GM19239 (cell line): ENCODE measurements at places on chromosomes 4 and X.

GRCh38 chrX:128518508-128518907, 466.3 kb upstream of the ACTRT1 start:
- no peak for DNase-seq

DNA sequence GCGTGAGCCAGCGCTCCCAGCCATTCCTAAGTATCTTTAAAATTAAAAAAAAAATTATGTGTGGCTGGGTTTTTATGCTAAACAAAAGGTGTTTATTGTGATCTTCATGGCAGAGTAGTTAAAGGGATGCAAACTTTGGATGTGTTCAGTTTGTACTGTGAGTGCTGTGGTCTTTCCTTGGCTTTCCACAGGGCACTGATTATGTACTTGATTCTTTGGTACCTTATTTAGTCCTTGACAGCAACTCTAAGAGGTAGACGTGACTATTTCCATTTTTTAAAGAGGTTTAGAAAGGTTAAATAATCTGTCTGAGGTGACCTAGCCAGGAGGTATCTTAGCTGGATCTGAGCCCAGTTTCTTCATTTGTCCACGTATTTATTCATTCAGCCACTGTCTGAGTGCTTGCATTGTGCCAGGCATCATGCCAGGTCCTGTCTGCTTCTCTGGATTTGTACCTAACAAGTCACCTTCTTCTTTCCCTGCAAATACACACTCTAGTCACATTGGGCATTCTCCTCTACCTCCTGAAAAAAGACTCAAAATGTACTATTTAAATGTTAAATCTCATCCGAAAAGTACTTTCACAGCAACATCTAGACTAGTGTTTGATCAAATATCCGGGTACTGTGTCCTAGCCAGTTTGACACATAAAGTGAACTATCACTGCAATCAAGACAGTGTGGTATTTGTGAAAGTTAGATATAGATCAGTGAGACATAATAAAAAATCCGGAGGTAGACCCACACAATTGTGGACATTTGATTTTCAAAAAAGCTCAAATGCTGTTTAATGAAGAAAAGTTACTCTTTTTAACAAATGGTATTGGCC, 31.5 kb downstream of the WWC2 start:
- no peak for DNase-seq

- DNase-seq: no peak
Measured at GRCh38 chr4:1939664-1940509, 68.7 kb downstream of the NSD2 start.

GRCh38 chr4:139528377-139529005, 27.5 kb downstream of the SETD7 start:
- no peak for DNase-seq

GRCh38 chr4:6695660-6696610, 2.3 kb downstream of the S100P start:
- no peak for DNase-seq

DNA sequence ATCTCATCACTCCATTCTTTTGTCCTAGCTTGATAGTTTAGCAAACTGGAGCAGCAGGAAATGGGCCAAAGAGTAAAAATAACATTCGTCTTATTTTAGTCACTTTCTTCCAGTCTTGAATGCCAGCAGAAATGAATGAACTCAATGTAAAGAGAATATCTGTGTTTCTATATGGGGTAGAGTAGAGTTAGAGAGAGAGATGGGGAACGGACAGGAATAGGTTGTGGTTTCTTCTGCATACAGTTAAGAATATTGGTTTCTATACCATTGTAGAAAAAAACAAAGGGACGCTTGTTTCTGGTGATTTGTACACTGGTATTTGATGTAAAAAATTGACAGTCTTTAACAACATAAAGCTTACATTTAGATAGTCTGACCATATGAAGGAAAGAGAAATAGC, 8.9 kb downstream of the GPR174 start:
- no peak for DNase-seq

GRCh38 chrX:148593146-148593545, 92.7 kb downstream of the AFF2 start:
- no peak for DNase-seq

- DNase-seq: no peak
Measured at GRCh38 chr4:143380629-143381028, 44.0 kb downstream of the GAB1 start.

- DNase-seq: no peak
Measured at GRCh38 chrX:143466130-143466529, 51.1 kb downstream of the SPANXN3 start.

GRCh38 chr4:1967512-1968149, 41.1 kb downstream of the NELFA start:
- no peak for DNase-seq

DNA sequence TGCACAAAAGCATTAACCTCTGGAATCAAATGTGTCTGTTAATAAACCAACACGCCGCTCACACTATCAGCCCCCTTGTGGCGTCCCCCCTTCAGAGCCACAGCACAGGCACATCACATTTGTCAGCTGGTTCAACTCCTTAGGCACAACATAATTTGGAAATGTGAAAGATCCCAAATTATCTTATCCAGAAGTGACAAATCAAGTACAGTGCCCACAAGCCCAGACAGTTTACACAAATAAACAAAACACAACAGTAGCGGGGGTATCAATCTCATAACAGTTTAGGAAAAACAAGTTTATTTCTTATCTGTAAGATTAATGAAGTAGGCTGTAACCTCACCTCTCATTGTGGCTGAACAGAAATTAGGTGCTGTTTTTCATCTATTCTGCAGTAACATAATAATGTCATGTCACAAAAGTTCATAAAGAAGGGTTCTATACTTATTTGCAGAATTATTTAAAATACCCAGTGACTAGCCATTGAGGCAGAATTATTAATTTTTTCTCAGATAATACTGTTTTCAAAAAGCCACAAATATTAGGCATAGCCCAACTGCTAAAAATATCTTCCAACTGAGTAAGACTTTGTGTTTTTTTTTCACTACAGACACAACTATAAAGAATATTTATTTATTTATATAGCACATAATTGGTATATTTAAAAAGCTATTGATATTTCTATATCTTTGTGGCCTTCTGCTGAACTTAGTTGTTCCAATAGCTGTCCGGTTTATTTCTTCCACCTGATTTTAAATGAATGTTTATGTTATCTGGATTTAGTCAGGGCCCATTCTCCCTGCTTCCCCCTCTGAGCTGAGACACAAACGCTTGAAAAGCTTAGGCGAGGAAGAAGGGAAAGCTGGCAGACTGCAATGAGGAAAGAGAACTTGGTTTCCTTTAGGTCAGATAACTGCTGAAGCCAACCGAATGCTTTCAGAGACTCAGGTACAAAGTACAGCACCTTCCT, 214.7 kb downstream of the QDPR start:
- no peak for DNase-seq

DNA sequence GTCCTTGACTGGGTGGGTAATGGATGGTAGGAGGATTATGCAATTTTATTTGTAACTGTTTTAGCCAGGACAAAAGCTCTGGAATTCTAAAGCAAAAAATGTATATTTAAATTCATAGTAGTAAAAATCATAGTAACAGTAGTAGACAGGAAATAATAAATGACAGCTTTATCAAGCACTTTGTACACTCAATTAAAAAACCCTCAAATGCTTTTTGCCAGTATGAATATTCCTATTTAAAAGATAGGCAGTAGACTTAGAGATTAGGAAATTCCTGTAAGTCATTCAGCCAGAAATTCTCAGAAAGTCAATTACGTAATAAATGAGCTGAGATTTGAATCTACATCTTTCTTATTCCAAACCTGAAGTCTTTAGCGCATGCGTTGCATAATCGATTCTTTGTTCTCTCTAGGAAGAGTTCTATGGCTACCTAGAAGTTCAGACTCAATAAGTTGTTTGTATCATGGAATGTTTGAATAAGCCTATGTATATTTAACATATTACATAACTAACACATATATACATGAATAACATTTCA, 2.5 kb downstream of the AADAT start:
- no peak for DNase-seq

- no peak for DNase-seq
Measured at GRCh38 chr4:12573716-12574115, 910.4 kb downstream of the RAB28 start.

DNA sequence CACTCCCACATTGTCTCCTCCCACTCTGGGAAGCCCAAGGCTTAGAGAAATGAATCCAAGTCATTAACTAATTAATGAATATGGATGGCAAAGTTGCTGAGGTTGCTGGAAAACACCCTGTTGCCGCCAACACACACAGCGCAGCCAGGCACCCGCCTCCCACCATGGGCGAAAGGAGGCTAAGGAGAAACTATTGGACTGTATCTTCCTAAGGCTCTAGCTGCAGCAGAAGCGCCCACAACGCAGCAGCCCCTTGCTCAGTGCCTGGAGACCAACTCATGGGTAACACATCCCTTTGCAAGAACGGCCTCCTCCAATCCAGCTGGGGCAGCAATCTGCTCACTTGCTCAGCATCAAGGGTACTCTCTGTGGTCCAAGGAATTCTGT, 34.2 kb downstream of the TSC22D3 start:
- no peak for DNase-seq

DNA sequence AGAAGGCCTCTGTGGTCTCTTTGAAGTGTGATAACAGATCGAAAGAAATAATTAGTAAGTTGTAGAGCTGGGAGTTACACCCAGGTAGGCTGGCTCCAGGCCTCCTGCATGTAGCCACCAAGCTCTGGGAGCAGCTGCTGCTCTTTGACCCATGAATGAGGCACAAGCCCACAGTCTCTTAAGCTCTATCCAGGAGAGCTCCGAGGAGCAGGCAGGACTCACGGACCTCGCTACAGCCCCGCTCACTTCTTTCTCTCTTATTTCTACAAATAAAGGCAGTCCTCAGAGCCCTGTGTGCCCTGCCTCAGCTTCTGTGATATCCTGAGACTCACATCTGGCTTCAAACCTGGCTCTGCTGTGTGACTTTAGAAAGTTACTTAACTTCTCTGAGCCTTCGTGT, 86.9 kb downstream of the EVC start:
- DNase-seq: no peak

DNA sequence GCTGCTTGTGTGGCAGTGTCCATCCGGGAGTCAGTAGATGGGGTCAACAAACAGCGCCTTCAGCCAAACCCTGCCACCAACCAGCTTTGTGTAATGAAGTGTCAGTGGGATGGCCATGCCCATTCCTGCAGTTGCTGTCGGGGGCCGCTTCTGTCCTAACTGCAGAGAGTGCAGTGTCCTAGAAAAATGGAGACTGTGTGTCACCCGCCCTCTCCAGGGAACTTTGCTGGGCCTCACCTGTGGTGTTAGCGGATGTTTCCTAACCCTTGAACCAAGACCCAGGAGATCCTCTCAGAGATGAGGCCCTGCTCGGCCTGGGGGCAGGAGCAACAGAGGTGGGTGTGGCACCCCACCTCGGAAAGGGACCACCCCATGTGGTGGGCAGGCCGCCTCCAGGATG, 35.3 kb upstream of the HGFAC start:
- no peak for DNase-seq

GRCh38 chr4:16231570-16232245, 5.4 kb upstream of the TAPT1 start:
- DNase-seq: no peak

GRCh38 chrX:83419030-83419792, 88.9 kb upstream of the POU3F4 start:
- DNase-seq: no peak

DNA sequence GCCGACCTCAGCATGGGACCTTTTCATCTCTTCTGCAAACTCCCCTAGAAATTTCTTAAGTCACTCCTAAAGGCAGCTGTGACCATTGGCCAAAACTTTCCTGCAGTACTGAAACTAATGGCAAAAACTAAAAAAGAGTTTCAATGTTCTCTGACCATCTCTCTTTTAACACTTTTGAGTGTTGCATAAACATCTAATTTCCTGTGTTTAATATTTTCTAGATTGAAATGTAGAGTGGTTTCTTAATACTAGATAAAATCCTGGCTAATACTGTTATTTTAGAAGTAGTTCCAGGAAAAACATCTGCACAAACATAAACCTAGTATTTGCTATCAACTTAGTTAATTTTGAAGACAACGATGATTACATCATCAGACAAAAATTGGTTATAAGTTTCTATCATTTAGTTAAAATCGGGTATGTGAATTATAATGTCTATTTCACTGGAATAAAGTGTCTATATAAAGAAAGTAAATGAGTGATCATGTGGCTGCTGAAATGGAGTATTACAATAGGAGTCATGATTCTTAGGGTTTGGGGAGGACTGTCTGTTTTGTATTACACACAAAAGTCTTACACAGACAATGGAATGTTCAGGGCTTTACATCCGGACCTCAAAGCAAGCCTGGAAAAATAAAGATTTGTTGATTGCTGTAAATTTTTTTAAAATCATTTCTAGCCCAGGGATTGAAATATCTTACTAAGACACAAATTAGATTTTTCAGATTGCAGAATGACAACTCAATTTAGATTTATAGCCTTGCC, 1323.4 kb downstream of the C4orf33 start:
- DNase-seq: no peak

DNA sequence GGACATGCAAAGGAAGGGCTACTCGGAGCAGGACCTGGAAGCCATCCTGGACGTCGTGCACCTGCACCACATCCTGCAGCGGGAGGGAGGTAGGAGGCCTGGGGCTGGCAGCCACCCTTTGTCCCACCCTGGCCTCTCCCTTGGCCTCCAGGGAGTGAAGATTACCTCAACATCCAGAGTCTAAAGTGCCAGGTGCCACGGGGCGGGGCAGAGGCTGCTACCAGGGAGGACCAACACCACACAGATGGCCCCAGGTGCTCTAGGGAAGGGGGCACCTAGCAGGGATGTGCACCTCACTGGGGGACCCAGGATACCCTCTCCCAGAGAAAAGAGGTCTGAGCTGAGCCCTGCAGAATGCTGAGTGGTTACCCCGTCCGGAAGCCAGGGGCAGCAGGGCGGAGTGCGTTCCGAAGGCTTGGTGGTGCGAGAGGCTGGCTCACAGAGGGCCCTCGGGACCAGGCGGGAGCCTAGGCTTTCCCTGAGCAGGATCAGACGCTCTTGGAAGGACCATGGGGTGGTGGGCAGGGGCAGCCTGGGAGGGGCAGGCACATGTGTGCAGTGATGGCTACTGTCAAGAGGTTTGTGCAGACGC, 16.1 kb downstream of the ABCD1 start:
- DNase-seq: no peak

- DNase-seq: no peak
Measured at GRCh38 chr4:19819737-19820136, 432.0 kb upstream of the SLIT2 start.

DNA sequence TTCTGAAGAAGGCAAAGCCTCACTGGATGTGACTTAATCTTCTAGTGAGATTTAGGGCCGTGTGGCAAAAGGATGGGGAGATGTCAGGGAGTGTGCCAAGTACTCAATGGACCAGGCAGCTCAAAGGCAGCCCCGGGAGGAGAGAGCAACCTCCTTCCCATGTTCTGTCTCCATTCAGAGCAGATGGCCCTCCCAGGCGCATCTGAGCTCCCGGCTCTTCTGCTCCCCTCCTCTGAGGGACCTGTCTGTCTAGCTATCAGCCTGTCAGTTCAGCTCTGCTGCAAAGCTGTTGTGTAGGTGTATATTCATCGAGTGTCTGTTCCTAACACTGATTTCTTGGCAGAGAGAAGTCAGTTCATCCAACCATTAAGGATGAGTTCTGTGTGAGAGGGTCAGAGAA, 10.9 kb upstream of the PORCN start:
- DNase-seq: no peak

- DNase-seq: no peak
Measured at GRCh38 chr4:22428441-22428840, 87.4 kb downstream of the ADGRA3 start.

- DNase-seq: no peak
Measured at GRCh38 chr4:25743971-25744370, 88.3 kb downstream of the SLC34A2 start.
